ENCODE measurements at places on chromosomes 6 and 20. TPM values are rescaled to one million over a fixed set of nuclear protein-coding genes. Genes with fewer than 3 reads are reported as not detected.

Gene PREX1
- 37.5 TPM for polyA plus RNA-seq

Gene CLDN20
- polyA plus RNA-seq: not detected

Gene PRR18
- polyA plus RNA-seq: not detected

Gene MUC22
- not detected for polyA plus RNA-seq

Gene IMPG1
- polyA plus RNA-seq: not detected

Gene ATP6V1G2
- not detected for polyA plus RNA-seq

Gene CYP39A1
- polyA plus RNA-seq: not detected

Gene SLC17A2
- polyA plus RNA-seq: not detected

Gene TP53TG5
- polyA plus RNA-seq: 0.16 TPM

Gene FRMD1
- polyA plus RNA-seq: not detected

Measured in naive B cell (primary cell).